Fibroblast of skin of left quadriceps (primary cell): ENCODE measurements at places on chromosomes 2 and 18.

- no peak for DNase-seq
Measured at GRCh38 chr2:172085460-172086159, at the start of gene DLX1. TSS of gene DLX1 (plus strand) at chr2:172085507. CDS start at chr2:172085678, 171 bp downstream.

DNA sequence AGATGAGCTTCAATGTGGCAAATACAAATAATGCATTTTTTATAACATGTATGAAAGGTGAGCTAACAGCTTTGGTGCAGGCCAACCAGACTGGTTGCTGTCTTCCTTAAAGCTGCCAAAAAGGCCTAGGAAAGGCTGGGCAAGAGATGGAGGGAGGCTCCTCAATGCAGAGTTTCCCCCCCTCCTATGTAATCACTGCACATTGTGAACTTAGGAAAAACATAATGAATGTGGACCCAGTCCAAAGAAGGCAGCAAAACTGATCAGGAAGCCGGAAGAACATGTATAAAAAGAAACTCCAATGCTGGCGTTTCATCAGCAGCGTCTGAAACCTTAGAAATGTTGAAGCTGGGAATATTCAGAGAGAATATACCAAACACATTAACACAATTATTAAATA lies 84.2 kb upstream of the LYPD6 start:
- DNase-seq = no peak

DNA sequence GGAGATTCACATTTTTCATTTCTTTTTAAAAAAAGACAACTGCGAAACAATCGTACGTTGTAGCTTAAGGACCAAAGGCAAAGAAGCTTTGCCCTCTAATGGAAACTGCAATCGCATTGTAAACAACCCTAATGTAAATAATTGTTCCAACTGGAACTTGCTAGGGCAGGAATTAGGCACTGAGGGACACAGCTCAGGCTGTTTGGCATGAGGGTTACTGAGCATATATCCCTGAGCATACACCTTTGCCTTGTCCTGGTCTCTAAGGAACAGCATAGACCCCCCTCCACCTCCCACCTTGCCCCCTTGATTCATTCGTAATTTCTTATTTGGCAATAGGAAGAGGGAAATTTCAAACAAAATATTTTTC lies 396.4 kb downstream of the LNPK start:
- DNase-seq = no peak

DNA sequence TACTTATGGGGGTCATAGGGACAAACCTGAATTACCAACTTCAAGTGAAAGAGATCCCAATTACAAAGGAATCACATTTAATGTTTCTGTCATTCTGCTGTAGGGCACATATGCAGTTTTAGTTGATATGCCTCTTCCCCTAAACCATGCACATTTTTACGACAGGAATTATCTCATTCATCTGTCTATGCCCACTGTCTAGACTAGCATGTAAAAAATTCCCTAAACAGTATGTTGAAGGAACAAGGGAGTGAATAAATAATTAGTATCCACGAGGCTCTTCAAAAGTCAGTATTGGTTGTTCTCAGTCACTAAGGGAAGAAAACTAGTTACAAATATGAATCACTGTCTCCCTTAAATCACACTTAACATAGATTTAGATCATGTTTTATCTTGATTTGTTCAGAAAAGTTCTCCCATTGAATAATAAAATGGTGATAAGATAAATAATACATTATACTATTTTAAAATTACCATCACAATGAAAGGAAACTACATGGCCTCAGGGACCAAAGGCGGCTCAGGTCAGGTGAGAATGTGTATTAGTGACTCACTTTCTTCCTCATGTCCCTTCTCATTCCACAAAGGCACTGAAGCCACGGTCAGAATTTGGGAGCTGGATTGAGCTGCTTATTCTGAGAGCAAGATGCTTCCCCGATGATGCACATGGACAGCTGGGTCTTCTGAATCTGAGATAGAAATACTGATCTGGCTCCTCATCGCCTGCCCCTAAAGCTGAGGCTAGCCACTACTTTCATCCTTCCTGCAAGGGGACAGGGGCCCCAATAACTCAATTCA lies 29.1 kb downstream of the DYM start:
- DNase-seq = no peak

- no peak for DNase-seq
Measured at GRCh38 chr18:36488131-36488530, 190.6 kb downstream of the FHOD3 start.

- DNase-seq = no peak
Measured at GRCh38 chr2:127857265-127857808, 618 bp downstream of the POLR2D start.

GRCh38 chr2:201758873-201759272 lies 21.9 kb downstream of the ALS2 start:
- DNase-seq = no peak

DNA sequence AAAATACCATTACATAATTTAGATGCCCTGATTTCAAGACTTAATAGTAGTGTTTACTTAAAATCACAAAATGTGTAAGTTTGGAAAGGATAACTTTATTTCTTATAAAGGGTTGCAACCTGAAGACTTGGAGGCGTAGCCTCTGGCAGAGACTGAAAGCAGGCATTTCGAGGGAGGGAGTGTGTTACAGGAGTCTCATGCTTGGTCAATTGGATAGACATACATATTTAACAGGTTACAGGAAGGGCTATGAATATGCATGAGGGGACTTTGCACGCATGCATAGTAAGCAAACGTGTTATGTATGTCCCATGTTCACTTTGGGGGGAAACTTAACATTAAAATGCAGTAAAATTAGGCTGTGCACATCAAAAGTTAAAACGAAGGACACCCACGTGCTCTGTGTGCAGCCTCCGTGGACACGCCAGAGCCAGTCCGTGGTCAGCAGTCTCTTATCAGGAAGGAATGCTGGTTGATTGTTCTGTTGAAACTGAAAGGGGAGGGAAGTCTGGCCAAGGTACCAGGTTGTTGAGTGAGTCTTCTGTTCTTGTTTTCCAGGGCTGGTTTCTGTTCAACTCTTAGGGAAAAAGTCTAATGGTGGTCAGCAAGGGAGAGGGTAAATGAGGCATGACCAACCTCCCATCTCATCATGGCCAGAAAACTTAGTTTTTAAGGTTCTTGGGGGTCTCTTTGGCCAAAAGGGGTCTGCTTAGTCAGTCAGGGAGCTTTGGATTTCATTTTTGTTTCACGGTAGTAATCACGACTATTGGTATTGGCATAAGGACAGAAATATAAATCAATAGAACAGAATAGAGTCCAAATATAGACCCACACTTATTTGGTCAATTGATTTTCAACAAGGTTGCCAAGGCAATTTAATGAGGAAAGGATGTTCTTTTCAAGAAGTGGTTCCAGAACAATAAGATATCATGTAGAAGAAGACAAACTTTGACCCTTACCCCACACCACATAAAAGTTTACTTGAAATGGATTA lies 121.9 kb downstream of the MCFD2 start:
- DNase-seq = no peak

DNA sequence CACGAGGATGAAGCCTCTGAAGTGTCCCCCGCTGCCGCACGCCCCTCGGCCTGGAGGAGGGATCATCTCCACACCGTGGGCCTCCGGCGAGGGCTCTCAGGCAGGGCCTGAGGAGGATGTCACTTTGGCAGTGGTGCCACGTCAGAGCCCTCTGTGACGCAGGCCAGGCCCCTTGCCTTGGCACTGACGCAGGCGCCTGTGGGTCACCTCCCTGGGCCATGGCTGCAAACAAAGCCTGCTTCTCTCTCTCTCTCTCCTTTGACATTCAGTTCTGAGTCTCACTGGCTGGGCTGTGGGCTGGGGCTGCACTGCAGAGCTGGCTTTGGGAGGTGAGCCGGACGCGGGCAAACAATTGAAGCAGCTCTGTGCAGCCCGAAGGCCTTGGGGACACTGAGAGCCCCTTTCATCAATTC lies 273.7 kb downstream of the TWIST2 start:
- no peak for DNase-seq

- no peak for DNase-seq
Measured at GRCh38 chr2:10830203-10830602, 17.6 kb upstream of the PDIA6 start.
